ENCODE measurements at places on chromosomes 7 and 10.

DNA sequence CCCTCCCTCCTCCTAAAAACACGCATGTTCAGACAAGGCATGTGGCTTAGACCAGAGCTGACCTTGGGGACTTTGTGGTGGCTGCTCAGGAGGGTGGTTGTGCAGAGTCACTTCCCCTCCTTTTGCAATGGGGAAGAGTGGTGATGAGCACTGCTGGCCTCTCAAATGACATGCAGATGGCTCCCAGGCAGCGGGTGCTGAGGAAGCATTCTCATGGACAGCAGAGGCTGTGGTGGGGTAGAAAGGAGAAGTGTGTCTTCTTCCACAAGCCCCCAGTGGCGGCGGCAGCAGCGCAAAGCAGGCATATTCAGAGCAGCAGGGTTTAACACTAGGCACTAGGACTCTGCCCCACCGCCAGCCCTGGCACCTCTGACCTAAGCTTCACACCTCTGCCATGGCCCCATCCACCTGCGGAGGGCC, 105.9 kb upstream of the ANLN start:
- peak; percentile 38 for DNase-seq

DNA sequence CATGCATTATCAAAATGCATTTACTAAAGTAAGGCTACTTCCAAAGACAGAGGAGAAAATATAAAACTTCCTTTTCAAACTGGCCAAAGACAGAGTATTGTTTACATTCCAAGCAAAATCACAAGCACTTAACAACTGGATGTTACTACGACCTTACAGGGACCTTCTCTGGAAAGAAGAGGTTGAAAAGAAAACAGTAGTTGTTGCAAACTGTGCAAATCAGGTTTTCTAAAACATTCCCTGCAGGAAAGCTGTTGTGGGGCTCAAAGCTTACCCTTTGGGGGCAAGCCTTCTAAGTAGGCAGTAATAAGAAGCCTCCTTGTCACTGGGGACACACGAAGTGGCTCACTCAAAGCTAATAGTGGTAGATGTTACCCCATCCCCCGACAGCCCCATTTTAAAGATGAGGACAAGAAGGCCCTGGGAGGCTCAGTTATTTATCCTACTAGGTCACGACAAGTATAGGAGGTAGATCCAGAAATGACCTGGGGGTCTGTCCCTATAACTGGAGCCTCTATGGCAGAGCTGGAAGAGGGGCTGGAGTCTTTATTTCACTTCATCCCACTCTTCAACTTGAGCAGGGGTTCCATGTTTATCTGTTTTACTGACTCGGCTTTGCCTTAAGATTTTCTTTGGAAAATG, 46.6 kb downstream of the ATXN7L1 start:
- no peak for DNase-seq

GRCh38 chr7:107810626-107811025, 7.6 kb upstream of the SLC26A3 start:
- DNase-seq, result no peak

GRCh38 chr10:79434821-79435251, 10.6 kb downstream of the ZCCHC24 start:
- DNase-seq, result no peak

DNA sequence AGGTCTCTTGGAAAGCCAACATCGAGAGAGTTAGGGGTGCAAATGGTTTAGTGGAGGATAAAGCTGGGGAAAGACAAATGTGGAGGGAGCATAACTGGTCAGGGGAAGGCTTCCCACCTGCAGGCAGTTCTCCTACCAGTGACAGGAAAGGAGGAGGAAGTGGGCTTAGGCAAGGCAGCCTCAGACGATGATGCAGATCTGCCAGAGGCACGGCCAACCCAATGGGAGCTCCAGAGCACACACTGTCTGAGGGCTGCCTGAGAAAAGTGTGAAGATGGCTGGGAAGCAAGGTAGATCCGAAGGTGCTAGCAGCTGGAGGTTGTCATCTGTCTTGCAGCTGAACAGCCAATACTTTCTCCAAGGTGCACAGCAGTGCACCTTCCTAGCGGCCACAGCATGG, 178.8 kb downstream of the C7orf25 start:
- DNase-seq, result no peak

DNA sequence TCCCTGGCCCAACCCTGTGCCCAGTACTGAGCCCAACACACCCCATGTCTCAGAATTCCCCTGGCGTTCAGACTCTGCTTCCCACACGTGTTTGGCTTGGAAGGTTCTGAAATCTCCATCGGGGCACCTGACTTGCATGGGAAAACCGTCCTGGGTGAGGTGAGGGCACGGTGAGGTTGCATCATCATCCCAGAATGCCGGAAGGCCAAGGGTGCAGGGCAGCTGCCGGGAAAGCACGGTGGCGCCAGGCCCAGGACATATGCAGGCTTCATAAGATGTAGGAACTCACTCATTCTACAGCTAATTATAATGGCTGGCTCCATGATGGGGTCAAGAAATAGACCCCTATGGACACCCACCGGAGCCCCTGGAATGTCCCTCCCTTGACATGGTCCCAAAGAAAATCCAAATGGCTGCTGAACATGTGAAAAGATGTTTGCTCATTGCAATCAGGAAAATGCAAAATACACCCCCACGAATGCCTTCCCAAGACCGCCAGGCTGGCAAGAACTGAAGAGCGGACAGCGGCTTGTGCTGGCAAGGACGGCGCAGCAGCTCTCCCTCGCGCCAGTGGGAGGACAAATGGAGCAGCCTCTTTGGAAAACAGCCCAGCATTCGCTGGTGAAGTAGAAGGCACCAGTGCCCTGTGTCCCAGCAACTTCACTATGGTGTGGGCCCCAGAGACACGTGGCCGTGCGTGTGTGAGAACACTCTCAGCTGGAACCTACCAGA, 2.3 kb downstream of the KNDC1 start:
- DNase-seq, result no peak

DNA sequence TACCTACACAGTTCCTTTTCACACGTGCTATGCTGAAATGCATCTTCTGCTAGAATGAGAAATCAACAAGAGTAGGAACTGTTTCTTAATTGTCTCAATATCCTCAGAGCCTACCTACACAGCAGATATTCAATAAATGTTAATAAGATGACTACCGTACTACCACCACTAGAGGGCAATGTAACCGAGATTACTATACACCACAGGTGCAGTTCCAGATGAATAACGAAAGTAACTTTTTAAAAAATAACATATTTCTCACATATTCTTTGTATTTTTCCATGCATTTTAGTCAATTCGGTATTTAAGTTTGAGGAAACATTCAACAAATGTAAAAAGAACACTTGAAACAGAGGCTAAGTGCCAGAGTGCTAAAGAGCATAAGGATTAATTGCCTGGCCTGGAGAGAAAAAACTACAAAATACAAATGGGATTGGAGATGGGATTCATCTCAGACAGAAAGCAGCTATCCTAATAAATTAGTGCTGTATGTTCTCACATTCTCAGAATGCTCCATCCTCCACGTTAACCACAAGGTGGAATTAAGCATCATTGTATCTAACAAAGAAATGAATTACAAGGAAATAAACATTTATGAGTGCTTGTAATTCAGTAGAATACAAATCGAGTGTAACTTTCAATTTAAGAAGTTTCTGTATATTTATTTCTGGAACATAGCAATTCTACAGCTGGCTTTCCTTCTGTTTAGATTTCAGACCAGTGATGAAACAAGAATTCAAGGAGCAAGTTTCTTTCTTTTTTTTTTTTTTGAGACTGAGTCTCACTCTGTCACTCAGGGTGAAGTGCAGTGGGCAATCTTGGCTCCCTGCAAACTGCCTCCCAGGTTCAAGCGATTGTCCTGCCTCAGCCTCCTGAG, 20.3 kb upstream of the HECTD2 start:
- peak; percentile 81 for DNase-seq

- DNase-seq, result no peak
Observed at GRCh38 chr10:133459454-133460207, 5.9 kb downstream of the SCART1 start.

DNA sequence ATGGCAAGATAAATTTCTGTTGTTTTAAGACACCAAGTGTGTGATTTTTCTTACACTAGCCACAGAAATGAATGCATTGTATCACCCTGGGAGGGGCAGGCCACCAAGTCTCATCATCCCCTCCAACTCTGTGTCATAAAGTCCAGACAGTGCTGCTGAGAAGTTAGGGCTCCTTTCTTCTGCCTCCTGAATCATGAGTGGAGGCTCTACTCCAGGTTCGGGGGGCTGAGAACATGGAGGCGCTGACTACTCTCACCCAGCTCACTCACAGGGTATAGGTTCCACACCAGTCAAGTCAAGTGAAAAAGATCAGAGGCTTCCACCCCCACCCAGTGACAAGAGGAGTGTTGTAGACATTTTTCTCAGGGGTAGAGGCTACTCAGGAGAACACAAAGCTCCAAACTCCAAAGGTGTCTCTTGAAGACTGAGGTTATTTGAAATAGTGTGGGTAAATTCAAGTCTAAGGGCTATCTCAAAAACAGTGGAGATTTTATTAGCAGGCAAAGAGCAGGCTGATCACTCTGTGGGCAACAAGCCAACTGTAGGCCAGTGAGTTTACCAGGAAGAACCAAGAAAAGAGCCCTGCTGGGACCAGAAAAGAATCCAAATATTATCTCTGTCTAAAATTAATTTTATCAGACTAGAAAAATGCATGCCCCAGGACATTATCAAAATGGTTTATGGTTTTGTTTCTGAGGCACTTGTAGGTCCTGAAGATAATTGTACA, 118.6 kb upstream of the RET start:
- DNase-seq, result no peak

DNA sequence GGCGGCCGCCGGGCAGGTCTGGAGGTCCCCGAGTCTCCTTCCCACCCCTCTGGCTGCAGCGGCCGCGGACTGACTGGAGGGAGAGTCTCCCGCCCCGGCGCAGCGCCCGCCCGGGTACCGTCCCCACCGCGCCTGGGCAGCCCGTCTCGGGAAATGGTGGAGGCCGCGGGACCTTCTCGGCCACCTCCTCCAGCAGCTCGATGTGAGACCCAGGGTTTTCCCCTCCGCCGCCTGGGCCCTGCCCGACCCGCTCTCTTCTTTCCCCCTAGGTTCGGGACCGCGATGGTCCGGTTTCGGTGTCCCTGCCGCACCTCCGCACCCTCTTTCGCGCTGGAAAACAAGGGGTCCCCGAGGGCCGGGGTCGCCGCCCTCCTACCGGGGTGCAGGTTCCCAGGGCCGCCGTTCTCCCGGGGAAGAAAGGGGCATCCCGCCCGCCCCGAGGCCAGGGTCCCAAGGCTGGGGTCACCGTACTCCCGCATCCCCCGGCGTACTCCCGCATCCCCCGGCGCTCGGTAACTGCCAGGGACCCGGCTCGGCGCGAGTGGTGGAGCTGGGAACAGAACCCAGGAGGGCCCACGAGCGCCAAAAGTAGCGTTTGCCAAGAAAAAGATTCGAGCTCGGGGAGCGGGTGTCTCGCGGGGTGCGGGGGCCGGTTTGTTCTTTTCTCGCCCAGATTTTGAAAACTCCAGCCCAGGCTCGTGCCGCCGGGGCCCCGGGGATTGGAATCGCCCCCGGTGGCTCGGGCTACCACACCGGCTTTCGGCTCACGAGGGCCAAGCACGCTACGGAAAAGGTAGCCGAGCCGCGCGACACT, 3.4 kb downstream of the TNRC18 start:
- no peak for DNase-seq

DNA sequence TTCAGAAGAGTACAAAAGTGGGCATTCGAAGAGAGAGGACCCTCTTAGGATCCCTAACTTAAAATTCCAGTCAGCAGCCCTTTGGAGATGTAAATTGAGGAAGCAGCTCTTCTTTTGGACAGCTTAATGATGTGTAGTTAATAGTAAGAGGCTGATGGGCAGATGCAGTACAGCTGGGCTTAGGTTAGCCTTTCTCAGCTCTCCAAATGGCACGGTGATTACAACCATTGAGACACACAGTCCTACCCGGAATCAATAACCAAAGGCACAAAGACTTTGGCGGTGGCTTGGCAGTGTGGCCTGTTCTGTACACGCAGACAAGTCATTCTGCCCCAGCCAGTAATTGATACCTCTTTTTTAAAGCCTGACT, 26.8 kb downstream of the GAD2 start:
- DNase-seq, result no peak

GRCh38 chr7:40489844-40490602, 355.2 kb downstream of the SUGCT start:
- no peak for DNase-seq

- no peak for DNase-seq
Observed at GRCh38 chr7:138932427-138932826, 48.8 kb downstream of the KIAA1549 start.

DNA sequence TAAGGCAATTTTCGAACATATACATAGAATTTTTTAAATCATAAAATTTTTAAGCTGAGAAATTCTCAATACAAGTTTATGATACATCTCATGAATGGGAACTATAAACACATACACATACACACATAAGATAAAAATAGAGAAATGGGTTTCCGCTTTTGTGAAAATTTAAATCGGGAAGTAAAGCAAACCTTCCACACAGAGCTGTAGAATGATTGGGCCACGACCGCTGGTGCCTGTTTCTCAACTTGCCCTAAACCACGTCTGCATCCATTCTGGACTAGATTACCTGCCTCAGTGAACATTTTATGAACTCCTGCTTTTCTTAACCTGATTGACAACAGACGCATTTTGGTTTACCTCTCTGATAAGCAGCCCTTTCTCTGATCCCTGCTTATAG, 264.4 kb downstream of the SKAP2 start:
- no peak for DNase-seq

- no peak for DNase-seq
Observed at GRCh38 chr10:24618401-24618800, 105.3 kb downstream of the ARHGAP21 start.

DNA sequence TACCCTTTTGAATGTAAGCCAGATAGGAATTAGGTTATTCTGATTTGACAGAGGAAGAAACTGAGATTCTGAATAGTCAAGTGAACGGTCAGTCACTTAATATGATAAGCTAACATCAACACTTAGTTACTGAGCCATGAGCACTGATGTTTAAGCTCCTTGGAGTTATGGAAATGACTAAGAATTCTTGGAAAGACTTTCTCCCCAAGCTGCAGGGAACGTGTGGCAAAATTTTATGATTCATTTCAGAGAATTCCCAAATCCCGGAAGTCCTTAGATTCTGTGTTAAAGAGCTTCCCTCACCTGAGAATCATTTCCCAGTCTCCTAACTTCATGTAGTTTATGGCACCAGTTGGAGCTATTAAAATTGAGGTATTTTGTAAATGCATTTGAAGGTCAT, 330.9 kb downstream of the XPNPEP1 start:
- DNase-seq, result no peak

DNA sequence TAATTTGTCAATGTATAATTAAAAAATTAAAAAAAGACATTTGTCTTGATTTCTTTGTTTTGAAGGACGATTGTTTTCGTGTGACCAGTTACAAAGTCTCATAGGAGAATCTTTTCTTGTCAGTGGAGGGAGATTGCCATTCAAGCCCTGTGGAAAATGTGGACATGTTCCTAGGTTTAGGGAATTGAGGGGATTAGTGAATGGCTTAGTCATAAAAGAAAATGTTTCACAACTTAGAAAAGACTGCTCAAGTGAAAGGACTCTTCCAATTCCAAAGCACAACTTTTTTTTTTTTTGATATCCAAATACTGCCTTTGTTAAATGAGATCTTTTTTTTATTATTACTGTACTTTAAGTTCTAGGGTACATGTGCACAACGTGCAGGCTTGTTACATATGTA, 140.7 kb upstream of the HABP2 start:
- no peak for DNase-seq

- no peak for DNase-seq
Observed at GRCh38 chr7:68752485-68753178, 845.6 kb upstream of the AUTS2 start.

All from CD4-positive, alpha-beta T cell treated with Interferon alpha-2 for 1 hour (primary cell).